Skin of body (tissue), 3 donors: ENCODE measurements at places on chromosomes 5 and 9. TPM values are rescaled to one million over a fixed set of nuclear protein-coding genes. Genes with fewer than 3 reads are reported as not detected.

PCDHGA5 gene
- total RNA-seq = 3.6 TPM

PSD2 gene
- 0.20 TPM for total RNA-seq

SLC6A7 gene
- total RNA-seq = not detected

DNA sequence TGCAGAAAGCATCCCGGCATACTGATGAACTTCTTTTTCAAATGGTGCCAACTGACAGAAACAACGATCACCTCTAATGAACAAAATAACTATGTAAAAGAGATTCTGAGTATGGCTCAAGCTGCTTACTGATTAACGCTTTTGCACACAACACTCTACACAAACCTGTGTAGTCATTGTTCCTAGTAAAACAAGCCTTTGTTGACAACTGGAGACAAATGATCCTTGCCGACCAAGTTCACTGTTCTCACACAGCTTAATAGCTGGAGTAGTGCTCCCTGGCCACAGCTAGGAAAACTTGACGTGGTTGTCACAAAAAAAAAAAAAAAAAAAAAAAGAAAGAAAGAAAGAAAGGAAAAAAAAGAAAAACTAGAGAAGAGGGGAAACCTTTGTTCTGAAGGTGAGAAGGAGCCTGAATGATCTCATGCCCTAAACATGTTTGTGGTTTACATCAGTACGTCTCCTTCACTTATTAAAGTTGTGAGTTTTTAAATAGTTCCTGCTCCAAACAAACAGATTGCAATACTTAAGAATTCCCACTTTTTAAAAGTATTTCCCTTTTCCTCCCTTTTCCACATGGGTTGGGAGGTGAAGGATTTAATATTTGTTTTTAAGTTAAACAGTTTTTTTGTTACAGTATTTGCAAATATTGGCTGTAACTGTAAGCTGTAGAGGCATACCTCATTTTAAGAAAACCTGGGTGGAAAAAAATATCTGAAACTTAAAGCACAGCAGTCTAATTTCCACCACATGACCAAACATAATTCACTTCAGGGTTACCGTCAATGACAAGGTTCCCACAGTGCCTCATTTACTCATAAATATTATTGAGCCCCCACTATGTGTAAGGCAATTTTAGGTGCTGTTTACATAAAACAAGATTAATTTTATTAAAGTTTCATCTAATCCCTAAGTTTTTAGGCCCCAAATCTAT is 63.7 kb downstream of the GLIS3 start:
- DNase-seq = no peak

DNA sequence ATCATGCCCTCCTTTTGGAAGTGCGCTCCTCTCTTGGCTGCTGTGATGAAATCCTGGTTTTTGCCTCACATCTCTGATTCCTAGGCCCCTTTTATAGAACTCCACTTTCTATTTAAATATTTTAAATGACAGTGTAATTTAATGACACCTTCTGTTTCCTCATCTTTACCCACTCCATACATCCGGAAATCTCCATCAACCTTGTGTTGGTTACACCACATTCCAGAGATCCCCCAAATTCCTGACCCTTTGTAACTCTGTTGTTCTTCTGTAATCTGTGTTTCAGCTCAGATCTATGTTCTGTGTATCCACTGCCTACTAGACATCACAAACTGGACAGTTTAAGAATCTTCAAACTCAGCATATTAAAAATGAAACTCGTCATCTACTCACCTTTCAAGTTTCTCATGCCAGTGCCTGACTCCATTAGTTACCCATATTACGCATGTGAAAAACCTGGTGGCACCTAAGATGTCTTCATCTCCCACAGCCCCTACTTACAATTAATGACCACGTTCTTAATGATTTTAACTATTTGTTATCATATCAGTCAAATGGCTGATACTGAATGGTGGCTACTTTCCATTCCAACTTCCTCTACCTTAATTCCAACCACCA is 25.1 kb downstream of the PARP8 start:
- no peak for DNase-seq

DNA sequence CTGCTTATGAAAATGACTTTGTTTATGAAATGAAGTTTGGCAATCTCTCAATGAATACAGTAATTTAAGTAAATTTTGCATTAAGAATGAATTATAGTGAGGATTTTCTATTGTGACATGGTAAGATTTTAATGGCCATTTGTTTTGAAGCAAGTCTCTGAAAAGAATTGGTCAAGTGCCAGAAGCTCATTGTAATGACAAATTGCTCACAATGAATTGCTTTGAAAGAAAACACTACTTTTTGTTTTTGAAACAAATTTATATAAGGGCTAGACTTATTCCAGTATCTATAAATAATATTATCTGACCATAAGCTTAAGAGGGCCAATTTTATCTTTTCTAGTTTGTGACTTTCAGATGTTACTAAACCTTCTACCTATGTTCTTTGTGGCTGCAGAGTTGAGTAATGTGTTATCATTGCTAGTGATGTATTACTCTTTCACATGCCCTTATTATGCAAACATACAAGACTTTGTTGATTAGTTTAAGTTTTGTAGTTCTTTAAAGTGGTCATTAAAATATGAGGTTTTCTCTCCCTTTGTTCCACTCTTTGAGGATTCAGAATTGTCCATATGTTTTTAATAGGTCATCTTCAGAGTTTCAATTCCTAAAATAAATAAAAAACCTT is 93.0 kb upstream of the ZNF608 start:
- DNase-seq = peak; percentile 35

DNA sequence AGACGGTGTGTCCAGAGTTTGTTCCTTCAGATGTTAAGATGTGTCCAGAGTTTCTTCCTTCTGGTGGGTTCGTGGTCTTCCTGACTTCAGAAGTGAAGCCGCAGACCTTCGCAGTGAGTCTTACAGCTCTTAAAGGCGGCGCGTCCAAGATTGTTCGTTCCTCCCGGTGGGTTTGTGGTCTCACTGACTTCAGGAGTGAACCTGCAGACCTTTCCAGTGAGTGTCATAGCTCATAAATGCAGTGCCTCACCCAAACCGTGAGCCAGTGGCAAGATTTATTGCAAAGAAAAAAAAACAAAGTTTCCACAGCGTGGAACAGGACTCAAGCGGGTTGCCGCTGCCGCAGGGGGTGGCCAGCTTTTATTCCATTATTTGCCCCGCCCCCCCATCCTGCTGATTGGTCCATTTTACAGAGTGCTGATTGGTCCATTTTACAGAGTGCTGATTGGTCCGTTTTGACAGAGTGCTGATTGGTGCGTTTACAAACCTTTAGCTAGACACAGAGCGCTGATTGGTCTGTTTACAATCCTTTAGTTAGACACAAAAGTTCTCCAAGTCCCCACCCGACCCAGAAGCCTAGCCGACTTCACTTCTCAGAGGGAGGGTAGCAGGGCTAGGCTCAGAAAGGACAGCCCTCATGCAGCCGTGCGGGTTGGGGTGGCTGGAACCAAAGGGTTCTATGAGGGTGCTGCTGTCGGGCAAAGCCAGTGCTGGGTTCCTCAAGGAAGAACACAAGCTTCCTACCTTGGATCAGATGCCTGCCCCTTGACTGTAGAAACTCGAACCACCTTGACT is 9.1 kb upstream of the RNF130 start:
- DNase-seq = no peak

DNA sequence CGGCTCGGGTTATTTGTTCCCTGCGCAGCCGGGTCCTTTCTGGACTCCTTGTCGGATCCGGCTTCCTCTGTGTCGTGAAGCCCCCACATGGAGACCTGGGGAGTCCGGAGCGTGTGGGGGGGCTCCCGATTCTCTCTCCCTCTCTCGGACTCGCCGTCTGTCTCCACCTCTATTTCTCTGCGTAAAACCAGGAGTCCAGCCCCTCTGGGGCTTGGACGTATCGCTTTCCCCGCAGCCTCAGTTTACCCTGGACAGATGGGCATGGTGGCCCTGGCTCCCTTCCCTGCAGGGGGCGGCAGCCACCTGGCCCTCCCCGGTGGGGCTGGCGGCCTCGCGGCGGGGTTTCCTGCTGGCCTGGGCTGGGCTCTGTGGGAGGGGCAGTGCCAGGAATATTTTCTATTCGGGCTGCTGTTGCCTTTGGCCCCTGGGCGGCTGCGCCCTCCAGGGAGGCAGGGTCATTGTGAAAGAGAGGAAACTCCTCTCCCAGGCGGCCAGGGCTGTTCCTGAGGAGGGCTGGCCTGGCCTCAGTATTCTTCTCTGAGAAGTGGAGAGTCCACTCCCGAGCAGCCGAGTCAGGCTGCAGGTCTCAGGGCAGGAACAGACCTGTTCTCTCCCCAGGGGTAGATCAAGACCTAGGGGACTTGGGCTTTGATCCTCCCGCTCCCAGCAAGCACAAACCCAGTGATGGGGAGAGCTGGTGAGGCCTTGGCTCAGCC is 665 bp downstream of the ASS1 start:
- DNase-seq = no peak

DNA sequence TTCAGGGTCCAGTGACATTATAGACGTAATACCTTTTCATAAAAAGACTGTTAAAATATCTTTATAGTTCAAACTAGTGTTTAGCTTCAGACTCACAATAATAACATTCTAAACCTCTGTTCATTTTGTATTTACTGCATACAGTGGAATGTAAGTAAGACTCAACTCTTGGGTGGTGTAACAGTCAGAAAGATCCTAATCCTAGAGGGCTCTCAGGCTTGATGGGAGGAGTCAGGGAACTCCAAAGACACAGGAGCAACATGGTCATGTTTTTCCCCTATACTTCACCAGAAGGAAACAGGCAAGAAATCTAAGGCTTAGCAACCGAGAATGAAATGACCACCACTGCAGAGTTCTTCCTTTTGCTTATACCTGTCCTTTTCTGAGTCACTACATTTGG is 82.6 kb downstream of the MRPS27 start:
- DNase-seq = no peak

GRCh38 chr9:108967916-108968315 is 33.7 kb downstream of the ABITRAM start:
- no peak for DNase-seq

DNA sequence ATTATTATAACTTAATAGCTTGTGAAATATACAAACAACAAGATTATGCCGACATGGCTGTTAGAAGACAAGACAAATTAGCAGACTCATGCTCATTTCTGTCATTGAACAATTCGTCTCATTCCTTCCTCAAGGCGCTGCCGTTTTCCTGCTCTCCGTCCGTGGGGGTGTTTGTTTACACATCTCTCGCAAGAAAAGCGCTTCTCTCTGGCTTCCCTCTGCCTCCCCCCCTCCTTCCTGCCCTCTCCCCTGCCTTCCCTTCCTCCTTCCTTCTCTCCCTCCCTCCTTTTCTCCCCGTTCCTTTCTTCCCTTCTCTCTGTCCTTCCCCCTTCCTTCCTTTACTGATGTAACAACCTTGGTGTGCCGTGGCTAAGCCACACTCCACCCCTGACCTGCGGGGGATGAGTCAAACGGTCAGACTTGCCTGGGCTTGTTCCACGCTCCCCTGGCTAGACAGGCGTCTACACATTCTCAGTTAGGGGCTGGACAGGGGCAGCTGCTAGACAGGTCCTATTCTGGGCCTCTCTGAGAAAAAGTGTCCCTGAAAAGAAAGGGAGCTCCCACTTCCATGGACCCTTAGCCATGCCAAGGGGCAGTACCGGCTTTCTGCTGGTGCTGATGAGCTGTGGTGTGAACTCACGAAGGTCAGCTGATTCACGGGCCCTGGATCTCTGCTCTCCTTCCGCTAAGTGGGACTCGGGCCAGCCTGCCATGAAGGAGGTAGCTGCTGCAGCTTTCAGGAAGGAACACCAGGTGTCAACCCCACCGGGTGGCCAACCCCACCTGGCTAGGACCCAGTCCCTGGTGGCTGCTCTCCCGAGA is 32.0 kb upstream of the SPTLC1 start:
- peak; percentile 27 for DNase-seq
